ENCODE measurements at places on chromosomes 5 and 9.

GRCh38 chr5:68440245-68440644, 224.7 kb downstream of the PIK3R1 start:
- DNase-seq: no peak

DNA sequence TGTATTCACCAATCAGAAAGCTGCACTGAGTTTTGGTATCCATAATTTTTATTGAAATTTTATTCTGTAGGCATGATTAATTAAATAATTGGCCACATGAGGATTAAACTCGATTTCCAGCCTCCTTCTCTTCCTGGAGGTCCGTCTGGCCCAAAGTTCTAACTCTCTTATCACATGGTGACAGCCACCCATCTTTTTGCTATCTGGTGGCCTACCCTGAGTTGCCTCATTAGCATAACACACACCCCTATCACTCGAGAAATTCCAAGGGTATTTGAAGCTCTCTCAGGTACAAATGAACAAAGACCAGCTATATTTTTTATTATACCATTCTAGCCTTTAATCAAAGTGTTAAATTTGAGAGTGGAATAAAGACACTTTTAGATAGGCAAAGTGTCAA, 57.7 kb downstream of the APC start:
- DNase-seq: no peak

- DNase-seq: no peak
These were observed 24.4 kb downstream of the FAM163B start for GRCh38 chr9:133584559-133585476.

DNA sequence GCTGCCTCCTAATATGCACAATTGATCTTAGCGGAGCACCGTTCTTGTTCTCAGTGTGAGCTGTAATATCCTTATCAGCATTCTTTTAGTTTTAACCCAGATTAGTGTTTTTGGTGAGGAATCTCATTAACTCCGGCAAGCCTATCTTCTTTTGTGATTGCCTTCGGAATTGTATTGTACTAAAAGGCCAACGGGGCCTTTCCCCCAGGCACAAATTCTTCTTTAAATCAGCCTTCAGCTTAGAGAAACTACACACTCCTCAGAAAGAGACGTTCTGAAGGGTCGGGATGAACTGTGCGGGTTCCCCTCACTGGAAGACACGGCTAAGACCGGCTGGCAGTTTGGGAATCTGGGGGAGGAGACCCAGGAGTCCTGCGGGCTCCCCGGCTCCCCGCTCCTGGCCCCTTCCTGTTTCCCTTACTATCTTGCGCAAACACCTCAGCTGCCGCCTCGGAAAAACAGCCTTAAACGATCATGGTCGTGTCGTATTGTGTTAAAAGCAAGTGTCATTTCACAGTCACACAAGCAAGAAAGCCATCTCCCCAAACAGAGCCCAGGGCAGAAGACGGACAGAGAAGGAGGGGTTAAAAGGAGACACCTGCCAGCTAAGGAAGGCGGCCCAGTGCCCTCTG, 353.1 kb upstream of the IRX2 start:
- DNase-seq: no peak

DNA sequence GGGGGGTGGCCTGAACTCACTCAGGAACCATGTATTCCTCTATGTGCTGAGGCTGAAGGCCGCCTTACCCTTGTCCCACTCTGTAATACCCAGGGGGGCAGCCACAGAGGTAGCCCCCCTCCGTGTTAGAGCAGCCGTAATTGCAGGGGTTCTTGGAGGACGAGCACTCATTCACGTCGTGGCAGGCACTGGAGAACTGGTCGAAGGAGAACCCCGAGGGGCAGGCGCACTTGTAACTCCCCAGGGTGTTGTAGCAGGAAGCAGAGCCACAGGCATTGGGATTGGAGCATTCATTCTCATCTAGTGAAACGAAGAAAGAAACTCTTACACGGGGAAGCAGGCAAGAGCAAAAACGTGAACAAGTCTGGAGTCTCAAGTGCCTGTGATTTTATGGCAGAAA, 179.8 kb downstream of the SLC12A2 start:
- DNase-seq: no peak

GRCh38 chr9:121349009-121349408, 21.0 kb downstream of the STOM start:
- no peak for DNase-seq

DNA sequence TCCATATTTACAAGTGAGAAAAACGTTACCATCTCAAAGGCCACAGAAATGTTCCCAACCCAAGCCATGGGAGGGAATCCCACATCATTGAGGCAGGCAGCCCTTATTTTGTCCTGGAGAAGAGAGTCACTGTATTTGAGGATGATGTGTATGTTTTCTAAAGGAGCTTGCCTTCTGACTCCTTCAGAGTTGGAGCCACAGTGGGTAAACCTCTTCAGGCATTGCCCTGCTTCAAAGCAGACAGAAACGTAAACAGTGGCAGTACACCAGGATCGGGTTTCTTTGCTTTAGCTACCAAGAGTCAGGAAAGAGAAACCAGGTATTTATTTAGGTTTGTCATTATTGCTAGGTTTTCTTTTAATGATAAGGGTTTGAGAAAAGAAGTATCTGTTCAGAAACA, 45.7 kb downstream of the MUSK start:
- DNase-seq: no peak

GRCh38 chr5:87539839-87540238, 127.1 kb upstream of the CCNH start:
- DNase-seq: no peak

GRCh38 chr5:116137544-116138378, 52.9 kb downstream of the COMMD10 start:
- DNase-seq: no peak

GRCh38 chr9:126532951-126533925, 80.5 kb upstream of the LMX1B start:
- DNase-seq: no peak

DNA sequence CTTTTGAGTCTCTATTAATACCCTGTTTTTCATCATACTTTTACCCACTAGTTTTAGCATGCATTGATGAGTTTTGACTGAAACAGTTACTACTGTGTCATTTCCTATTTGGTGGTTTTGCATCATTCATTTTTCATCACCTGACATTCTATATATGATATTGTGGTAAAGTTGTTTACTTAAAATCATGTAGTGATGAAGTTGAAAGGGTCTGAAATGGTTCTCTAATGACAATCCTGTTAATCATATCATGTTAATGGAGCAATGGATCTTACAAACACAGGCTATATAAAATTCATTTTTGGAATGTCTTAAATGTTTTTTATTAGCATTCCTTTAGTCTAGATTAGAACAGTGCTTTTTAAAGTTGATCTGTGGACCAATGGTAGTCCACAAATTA, 84.1 kb downstream of the ERBIN start:
- no peak for DNase-seq

DNA sequence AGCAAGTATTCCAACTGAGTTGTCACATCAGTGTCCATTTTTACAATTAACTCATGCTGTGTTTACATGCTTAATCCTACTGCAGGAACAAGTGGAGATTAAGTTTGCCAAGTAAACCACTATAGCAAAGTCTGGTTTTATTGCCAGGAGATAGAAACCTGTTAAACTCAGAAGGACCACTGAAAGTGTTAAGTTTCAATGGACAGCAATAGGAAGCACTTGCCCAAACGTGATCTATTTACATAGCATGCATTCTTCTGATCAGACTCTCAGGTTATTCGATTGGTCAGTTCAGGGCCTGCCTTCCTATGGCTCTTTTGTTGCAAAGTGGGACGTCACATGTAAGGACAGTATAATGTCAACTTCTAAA, 28.0 kb upstream of the IFNK start:
- DNase-seq: no peak

DNA sequence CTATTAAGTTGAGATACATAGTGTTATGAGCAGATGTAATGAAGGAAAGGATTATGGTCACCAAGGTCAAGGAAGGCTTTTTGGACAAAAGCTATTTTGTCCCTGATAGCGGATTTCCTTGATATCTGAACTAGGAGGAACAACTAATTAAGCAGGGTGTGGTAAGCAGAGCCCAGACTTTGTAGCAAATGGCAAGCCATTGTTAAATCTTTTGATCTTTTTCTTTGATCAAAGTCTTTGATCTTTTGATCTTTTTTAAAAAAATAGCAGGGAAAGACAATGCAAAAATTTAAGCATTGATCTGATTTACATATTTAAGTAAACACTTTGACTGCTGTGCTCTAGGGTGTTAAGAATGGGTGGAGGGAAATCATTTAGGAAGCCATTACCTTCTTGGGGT, 1242.0 kb downstream of the MAT2B start:
- DNase-seq: no peak

DNA sequence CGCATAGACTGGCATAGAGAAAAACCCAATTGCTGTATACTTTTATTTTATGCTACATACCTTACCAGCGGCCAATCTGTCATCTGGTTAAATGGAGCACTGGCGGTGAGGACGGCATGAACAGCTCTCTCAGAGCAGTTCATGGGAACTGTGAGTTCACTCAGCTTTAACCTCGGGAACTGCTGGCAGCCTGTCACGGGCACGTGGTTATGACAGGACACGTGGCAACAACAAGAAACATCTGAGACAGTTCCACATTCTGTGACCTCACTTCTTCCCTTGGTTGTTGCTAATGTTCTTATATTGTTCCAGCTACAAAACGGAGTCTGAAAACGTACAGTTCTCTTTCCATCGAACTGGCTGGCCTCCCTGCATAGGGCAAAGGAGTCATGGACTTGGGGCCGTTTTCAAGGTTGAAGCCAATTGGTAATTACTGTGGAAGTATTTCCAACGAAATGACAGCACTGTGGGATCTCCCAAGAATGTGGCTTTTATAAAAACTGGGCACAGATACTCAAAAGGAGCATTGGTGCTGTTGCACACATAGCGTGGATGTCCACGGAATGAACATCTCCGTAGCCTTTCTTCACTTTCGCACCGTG, 246.3 kb upstream of the DAP start:
- no peak for DNase-seq

DNA sequence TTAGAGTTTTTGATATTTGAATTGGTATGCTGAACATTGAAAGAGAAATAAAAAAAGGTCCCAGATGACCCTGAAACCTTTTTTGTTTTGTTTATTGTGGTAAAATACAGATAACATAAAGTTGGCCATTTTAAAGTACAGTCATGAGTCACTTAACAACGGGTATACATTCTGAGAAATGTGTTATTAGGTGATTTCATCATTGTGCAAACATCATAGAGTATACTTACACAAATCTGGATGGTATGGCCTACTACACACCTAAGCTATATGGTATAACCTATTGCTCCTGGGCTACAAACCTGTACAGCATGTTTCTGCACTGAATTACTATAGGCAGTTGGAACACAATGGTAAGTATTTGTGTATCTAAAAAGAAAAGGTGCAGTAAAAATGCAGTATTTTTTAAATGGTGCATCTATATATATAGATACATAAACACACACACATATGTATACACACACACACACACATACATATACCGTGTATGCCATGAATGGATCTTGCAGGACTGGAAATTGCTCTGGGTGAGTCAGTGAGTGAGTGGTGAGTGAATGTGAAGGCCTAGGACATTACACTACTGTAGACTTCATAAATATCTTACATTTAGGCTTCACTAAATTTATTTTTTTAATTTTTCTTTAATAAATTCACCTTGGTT, 31.0 kb downstream of the TTC1 start:
- no peak for DNase-seq

DNA sequence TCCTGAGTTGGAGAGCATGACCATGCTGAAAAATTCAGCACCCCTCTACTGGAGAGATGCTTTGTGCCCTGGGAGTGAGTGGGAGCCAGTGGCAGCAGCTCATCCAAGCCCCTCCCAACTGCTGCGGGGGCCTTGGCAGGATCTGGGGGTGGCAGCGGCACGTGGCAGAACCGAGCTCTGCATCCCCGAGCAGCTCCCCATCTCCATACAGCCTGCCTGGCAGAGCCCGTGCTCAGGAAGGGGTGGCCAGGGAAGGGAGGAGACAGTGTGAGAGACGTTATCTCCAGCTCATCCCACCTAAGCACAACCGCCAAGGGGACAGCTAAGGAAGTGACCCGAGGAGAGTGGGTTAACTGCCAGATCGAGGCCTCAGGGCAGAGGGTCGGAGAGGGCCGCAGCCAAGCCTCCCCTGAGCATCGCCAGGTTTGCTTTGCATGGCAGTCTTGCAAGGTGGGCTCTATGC, 17.2 kb upstream of the DPM2 start:
- no peak for DNase-seq

- no peak for DNase-seq
These were observed 51.0 kb upstream of the PSD2 start for GRCh38 chr5:139744471-139745131.

- no peak for DNase-seq
These were observed 42.5 kb upstream of the PHF2 start for GRCh38 chr9:93533863-93534262.

DNA sequence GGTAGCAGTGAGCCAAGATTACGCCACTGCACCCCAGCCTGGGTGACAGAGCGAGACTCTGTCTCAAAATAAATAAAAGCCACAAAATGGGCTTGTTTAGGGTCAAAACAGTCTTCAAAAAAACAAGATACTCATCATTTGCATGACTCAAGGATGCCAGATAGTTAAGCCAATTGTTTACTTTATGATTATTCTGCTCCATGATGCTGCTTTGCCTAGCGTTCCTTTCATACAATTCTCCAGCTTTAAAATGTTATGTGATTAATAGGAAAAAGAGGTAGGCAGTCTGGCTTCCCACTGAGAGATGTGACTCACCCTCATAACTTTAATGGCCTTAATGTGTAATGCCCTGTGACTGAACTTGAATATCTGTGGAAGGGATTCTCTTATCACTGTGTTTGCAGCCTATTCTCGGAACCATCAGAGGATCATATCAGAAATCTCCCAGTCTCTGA, 364.6 kb upstream of the TRPC7 start:
- DNase-seq: no peak

- no peak for DNase-seq
These were observed 39.4 kb downstream of the OSMR start for GRCh38 chr5:38885208-38885607.

GRCh38 chr5:1537603-1538154, 13.9 kb upstream of the LPCAT1 start:
- no peak for DNase-seq

GRCh38 chr5:150862070-150862469, 15.7 kb downstream of the IRGM start:
- DNase-seq: no peak

- DNase-seq: no peak
These were observed 60.0 kb downstream of the RALGPS1 start for GRCh38 chr9:126974594-126974993.

DNA sequence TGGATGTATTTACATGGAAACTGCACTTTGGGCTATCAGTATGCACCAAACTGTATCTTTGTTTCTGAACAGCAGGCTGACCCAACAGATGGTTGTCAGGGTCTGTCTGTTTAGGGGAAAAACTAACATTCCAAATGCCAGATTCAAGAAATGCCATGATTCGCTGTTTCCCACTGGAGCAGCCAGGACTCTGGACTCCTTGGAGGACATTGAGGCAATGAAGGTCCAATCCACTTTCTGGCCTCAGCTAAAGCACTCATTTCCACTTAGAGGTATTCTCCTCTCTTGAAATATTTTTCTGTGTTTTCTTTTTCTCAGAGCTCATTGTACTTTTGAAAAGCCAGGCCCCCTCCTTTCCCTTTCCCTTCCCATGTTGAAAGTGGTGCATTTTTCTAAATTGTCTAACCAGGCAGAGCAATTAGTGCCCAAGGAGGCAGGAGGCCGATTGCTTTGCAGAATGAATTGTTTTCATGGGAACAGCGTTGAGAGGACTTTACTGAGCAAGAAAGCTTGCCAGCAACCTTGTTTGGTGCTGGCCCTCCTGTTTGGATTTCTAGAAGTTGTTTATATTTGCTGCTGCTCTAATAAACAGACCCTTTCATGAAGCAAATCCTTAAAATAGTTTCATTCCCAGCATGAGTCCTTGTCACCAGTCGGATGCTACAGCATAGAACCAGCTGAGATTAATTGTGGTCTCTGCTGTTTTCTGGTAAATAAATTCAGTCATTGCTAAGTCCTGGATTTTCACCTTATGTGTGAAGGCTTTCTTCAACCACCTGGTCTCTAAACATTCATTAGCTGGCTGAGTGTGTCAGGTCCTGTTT, 132.8 kb upstream of the TAF11L2 start:
- DNase-seq: no peak
